ENCODE measurements at places on chromosomes 4 and X.

DNA sequence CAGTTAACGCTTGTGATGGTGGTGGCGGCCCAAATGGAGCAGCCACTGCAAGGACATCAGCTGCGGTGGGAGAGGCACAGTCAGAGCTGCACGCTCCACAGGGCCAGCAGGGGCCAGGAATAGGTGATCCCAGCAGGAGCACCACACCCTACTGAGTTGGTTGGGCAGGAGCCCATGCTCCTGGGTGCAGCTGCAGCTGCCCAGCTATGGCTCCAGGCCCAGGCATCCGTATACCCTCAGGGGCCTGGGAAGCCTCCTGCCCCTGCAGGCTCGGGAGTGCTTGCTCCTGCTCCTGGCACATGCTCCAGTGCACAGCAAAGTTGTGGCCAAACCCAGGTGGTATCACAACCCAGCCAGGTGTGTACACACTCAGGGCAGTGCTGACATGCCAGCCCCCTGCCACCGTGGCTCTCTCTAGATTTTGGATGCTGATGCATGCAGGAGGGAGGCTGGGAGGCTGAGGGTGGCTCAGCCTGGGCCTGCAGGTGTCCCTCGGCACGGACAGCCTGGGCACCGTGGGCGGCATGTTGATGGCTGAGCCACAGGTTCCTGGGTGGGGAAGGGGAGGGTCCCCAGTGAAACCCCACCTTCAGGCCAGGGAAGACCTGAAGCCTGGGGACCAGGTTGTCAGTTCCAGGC lies 150.2 kb downstream of the CXXC4 start:
- DNase-seq: no peak

- no peak for DNase-seq
Observed at GRCh38 chr4:127138586-127138985, 494.2 kb upstream of the INTU start.

DNA sequence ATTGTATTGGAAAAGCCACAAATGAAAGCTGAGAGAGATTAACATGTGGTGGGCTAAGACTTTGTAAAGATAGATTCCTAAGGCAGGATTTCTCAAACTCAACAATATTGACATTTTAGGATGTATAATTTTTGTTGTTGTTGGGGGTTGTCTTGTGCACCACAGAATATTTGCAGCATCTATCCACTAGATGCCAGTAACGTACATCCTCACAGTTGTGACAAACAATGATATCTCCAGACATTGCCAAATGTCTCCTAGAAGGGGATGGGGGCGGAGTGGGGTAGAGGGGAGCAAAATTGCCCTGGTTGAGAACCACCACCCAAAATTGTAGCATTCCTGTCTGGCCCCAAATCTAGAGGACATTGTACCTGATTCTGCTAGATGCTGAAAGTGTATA lies 14.7 kb upstream of the CBR4 start:
- no peak for DNase-seq

- DNase-seq: no peak
Observed at GRCh38 chr4:41820473-41820872, 71.9 kb upstream of the PHOX2B start.

DNA sequence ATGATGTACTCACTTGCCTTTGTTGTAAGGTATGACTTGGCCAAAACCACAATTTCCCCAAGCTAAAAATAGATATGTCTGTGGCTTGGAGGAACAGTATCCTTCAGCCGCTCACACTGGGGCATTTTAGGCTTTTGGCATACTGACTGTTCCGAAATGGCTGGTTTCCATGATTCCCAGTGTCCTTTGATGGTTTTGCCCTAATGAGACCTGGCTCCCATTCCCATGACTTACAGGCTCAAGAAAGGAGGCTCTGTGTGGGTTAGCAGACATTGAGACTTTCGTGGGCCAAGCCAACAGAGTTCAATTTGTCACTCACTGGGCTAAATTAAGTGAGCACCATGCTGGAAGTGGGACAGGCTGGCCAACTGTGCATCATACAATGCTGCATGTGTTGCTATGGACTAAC lies 150.6 kb downstream of the CEP135 start:
- no peak for DNase-seq

DNA sequence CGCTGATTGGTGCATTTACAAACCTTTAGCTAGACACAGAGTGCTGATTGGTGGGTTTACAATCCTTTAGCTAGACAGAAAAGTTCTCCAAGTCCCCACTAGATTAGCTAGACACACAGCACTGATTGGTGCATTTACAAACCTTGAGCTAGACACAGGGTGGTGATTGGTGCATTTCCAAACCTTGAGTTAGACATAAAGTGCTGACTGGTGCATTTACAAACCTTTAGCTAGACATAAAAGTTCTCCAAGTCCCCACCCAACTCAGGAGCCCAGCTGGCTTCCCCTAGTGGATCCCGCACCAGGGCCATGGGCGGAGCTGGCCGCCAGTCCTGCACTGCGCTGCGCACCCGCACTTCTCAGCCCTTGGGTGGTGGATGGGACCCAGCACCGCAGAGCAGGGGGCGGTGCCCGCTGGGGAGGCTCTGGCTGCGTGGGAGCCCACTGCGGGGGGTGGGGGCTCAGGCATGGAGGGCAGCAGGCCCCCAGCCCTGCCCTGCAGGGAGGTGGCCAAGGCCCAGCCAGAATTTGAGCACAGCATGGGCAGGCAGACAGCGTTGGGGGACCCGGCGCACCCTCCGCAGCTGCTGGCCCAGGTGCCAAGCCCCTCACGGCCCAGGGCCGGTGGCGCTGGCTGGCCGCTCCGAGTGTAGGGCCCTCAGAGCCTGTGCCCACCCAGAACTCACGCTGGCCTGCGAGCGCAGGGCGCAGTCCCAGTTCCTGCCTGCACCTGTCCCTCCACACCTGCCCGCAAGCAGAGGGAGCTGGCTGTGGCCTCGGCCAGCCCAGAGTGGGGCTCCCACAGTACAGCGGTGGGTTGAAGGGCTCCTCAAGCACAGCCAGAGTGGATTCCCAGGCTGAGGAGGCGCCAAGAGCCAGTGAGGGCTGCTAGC lies 608.9 kb upstream of the LCORL start:
- no peak for DNase-seq

DNA sequence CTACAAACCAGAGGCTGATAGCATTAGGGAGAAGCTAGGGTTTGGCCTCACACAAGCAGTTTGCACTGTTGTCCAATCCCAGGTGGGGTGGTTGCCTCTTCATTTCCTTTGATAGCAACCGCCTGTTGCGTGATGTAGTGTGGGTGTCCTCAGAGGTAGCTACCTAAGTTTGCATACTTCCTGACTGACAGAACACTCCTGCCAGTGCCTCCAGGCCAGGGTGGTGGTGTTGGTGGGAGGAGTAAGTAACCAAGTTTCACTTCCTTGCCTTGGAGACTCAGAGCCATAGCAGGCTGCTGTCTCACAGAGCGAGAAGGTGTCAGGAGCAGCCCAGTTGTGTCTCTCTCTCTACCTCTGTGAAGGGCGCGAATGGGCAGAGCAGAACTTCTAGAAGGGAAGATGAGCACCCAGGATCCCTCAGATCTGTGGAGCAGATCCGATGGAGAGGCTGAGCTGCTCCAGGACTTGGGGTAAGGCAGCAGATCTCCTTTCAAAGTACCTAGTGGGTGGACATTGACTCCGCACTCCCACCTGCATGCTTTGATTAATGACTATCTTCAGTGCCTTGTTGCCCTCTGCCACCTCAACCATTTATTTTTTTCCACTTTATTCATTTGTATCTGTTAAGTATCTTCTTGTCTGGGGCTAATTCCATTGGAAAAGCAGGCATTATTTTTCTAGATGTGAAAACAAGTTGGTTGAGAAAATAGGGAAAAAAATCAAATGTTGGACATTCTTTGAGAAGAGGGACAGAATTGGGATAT lies at the start of gene DAPP1:
Gene DAPP1, plus strand, starts transcription at position 283 of the 764 bp plus-strand sequence. Its CDS starts 87 bp downstream, at position 370.
- peak; percentile 32 for DNase-seq

- no peak for DNase-seq
Observed at GRCh38 chrX:115609621-115610020, 48.6 kb downstream of the PLS3 start.

- DNase-seq: no peak
Observed at GRCh38 chr4:157918036-157918832, 254.6 kb downstream of the GASK1B start.

DNA sequence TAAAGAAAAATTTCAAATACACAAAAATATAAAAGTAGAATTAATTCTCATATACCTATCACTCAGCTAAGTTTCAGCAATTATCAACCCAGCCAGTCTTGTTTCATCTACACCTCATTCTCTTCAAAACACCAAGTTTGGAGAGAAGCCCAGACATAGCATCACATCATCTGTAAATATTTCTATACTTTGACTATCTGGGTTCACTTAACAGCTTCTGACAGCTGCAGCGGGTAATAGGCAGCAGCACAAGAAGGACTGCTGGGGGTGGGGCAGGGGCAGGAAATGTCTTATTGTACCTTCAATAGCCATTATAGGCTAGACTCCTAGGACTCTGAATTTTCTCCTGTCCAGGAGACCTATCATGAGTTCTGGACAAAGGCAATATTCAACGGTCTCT lies 54.1 kb downstream of the PHF8 start:
- DNase-seq: no peak

GRCh38 chr4:122625156-122625555 lies 4.3 kb upstream of the IL21 start:
- no peak for DNase-seq

DNA sequence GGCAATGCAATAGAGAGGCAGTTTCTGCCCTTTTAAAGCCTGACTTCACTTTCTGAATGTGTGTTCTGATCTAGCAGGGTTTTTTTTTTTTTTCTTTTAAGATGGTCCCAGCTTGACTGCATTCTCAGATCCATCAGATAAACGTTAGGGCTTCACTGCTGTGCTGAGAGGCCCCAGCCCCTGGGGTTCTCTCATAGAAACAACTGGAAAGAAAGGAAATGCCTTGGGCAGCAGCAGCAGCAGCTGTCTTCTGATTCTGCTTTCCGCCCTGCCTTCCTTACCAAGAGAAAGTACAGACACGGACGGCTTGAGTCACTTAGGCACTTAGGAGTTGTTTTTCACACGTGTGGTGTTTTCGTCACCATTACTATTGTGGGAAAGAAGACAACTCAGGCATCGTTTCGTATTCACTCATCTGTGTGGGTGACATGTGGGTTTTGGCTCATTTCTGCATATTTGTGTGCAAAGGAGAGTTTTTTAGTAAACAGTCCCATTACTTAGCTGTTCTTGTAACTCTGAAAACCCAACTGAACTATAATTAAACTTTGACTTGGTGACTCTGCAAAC lies 172.0 kb downstream of the PTTG2 start:
- DNase-seq: peak; percentile 44

GRCh38 chr4:144715230-144715629 lies 69.3 kb downstream of the HHIP start:
- no peak for DNase-seq

DNA sequence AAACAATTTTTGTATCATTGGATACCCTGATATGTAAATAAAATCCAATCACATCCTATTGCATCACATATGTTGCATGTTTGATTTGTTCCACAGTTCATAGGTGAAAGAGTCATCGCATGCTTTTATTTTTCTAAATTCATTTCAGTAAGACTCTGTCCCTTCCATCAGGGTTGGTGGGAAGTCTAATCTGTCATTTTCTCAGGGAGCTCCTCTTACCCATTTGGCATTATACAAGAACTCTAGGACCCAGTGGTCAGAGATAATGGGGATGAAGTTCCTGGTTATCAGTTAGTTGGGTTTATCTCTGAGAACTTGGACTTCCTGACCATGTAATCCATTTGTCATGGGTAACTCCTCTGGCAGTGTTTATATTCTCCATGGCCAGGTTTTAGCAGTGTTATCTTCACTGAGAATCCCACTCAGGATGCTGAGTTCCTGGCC lies 227.1 kb upstream of the JADE1 start:
- no peak for DNase-seq

DNA sequence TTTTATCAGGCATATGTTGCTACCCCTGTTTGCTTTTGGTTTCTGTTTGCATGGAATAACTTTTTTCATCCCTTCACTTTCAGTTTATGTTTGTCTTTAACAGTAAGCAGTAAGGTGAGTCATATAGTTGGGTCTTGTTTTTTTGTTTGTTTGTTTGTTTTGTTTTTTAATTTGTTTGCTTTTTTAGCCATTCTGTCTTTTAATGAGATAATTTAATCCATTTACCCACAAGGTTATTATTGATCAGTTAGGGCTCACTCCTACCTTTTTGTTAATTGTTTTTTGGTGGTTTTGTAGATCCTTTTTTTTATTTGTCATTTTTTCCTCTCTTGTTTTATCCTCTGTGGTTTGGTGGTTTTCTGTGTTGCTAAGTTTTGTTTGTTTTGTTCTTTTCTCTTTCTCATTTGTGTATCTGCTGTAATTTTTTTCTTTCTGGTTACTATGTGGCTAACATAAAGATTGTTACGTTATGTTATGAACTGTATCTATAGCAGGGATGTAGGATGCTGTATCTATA lies 379.5 kb upstream of the MAD2L1 start:
- no peak for DNase-seq

GRCh38 chr4:154602404-154603020 lies 9.9 kb downstream of the FGG start:
- no peak for DNase-seq

GRCh38 chr4:147480891-147481576 lies at the start of gene EDNRA:
Gene EDNRA, plus strand, starts transcription at chr4:147481097. Its CDS starts 4,585 bp downstream, at chr4:147485682.
- no peak for DNase-seq

GRCh38 chrX:70449457-70449966 lies 4.9 kb downstream of the DLG3 start:
- no peak for DNase-seq

DNA sequence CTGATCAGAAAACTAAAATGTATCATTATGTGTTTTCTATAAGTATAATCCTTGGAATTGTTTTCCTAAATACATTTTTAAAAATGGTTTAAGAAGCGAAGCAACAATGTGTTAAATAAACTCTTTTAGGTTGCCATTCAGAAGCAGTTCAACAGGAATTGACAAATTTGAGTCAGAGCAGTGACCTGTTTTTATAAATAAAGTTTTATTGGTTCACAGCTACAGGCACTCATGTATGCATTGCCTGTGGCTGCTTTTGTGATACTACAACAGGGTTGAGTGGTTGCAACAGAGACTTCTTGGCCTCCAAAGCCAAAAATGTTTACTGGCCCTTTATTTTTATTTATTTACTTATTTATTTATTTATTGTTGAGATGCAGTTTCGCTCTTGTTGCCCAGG lies 99.5 kb downstream of the FRMPD4 start:
- DNase-seq: no peak

GRCh38 chr4:82360298-82361177 lies 13.3 kb downstream of the HNRNPD start:
- no peak for DNase-seq

- no peak for DNase-seq
Observed at GRCh38 chrX:16160729-16161128, 6.6 kb upstream of the MAGEB17 start.

- no peak for DNase-seq
Observed at GRCh38 chr4:12729384-12729783, 754.8 kb downstream of the RAB28 start.

Measured in stimulated activated CD4-positive, alpha-beta T cell treated with anti-CD3 and anti-CD28 coated beads, TNF-alpha, amount 100 ng/mL, for 1 hour (primary cell).